ENCODE measurements at places on chromosomes 12 and 14. TPM values are rescaled to one million over a fixed set of nuclear protein-coding genes. Genes with fewer than 3 reads are reported as not detected.

DNA sequence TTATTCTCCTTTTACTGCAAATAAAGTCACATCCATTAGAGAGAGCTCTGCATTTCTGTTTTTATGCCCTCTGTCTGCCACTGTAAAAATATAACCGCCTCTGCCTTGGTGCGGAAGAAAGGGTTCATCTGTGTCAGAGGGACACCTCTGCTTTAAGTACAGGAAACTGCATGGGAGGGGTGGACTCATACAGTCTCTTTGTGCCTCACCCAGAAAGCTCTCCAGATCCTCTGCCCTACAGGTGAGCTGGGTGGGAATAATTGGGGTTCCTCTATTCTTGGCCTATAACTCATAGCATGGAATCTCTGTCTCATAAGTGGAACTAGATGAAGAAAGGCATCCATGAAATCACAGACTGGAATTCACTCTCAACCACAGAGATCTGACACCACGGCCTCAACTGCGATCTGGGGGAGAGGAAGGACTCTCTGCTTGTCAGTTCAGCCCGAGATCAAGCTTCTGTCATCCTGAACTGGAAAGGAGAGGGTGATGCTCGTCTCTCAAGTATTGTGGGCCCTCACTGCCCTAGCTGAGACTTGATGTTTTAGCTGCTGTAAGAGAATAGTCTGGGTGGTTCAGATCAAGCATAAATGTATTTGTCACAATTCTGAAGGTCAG lies 702.3 kb downstream of the TMEM121 start:
- no peak for DNase-seq
- H3K27me3 ChIP-seq: no peaks in the 10 kb centered on the region
- no peak overlapping the region for H3K4me3 ChIP-seq
- H3K4me1 ChIP-seq: no peaks in the 10 kb centered on the region

DNA sequence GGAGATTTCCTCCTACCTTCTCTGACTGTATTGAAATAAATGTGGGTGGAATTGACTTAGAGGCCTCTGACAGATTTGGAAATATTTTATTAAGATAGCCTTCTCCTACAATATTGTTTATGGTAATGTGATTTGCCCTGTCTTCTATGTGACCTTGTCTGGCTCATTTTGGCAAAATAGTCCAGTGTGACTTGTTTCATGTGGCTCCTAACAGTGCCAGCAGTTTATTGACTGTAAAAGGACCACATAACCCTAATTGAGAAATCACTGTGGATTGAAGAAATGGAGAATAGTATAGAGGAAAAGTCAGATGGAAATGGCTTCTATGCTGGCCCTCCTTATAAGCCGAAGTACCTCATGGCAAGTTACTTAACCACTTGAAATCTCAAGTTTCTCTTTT lies 170.9 kb upstream of the PTPRQ start:
- no peak for DNase-seq
- H3K27ac ChIP-seq: no peak overlapping the region
- H3K27me3 ChIP-seq: no peaks in the 10 kb centered on the region
- H3K4me3 ChIP-seq: no peak overlapping the region
- H3K36me3 ChIP-seq: no peaks in the 10 kb centered on the region

DNA sequence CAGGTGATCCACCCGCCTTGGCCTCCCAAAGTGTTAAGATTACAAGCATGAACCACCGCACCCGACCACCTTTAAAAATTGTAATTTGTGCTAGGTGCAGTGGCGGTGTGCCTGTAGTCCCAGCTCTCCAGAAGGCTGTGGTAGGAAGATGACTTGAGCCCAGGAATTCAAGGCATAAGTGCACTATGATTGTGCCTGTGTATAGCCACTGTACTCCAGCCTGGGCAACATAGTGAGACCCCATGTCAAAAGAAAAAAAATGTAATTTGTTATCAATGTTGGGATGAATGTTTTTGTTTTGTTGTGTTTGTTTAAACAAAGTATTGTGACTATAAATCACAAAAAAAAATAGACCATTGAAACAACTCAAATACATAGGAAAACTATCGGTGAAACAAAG lies 43.1 kb upstream of the NAP1L1 start:
- H3K27ac ChIP-seq: no peak overlapping the region
- no peak for DNase-seq
- no peak overlapping the region for H3K4me3 ChIP-seq
- H3K36me3 ChIP-seq: no peaks in the 10 kb centered on the region

Gene SLC24A4
- 2.0 TPM for total RNA-seq
